ENCODE measurements at places on chromosomes 2 and 18. TPM values are rescaled to one million over a fixed set of nuclear protein-coding genes. Genes with fewer than 3 reads are reported as not detected.

- DNase-seq = no peak
- H3K27ac ChIP-seq = no peak overlapping the region
- H3K27me3 ChIP-seq = no peaks in the 10 kb centered on the region
- H3K4me1 ChIP-seq = no peaks in the 10 kb centered on the region
- no peak overlapping the region for H3K4me3 ChIP-seq
These were observed 849 bp upstream of the ITGB6 start for GRCh38 chr2:160200921-160201320.

- no peak overlapping the region for H3K4me3 ChIP-seq
- no peaks in the 10 kb centered on the region for H3K27me3 ChIP-seq
- no peaks in the 10 kb centered on the region for H3K4me1 ChIP-seq
- no peaks in the 10 kb centered on the region for H3K36me3 ChIP-seq
- DNase-seq = no peak
These were observed 359.9 kb upstream of the SLC14A2 start for GRCh38 chr18:45255197-45255890.

GRCh38 chr2:216056739-216057138 is 24.9 kb downstream of the PECR start:
- no peak for DNase-seq
- no peaks in the 10 kb centered on the region for H3K4me1 ChIP-seq
- no peak overlapping the region for H3K4me3 ChIP-seq
- H3K27ac ChIP-seq = peak overlapping the region; percentile 87

DNA sequence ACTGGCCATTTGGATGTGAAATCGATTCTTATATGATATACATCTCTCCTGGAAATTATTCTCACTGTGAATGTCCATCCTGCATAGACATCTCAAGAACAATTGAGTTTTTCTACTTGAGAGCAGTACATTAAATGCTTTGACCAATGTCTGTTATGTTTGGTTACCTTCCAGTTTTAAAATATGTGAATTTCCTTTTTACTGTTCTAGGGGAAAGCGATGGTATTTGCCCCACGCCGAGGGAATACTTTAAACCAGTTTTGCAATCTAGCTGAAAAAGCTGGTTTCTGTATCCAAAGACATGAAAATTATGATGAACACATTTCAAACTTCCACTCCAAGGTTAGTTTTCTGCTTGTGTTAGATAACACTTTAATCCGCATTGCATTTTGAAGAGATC is 175.3 kb upstream of the SIX3 start:
- DNase-seq = no peak
- H3K4me3 ChIP-seq = no peak overlapping the region
- no peak overlapping the region for H3K27ac ChIP-seq
- H3K36me3 ChIP-seq = no peaks in the 10 kb centered on the region
- no peaks in the 10 kb centered on the region for H3K4me1 ChIP-seq

DQX1 gene
- total RNA-seq = 36.8 TPM

- no peaks in the 10 kb centered on the region for H3K36me3 ChIP-seq
- peak; percentile 55 for DNase-seq
- H3K4me3 ChIP-seq = no peak overlapping the region
- no peaks in the 10 kb centered on the region for H3K27me3 ChIP-seq
- peaks cover 21% of the 10 kb centered on the region for H3K4me1 ChIP-seq
These were observed 54.4 kb downstream of the STK39 start for GRCh38 chr2:168192839-168193616.
